ENCODE measurements at places on chromosomes 13 and 19. TPM values are rescaled to one million over a fixed set of nuclear protein-coding genes. Genes with fewer than 3 reads are reported as not detected.
A peak's percentile ranks its signal among the peaks of the same experiment; 100 is the strongest.

DNA sequence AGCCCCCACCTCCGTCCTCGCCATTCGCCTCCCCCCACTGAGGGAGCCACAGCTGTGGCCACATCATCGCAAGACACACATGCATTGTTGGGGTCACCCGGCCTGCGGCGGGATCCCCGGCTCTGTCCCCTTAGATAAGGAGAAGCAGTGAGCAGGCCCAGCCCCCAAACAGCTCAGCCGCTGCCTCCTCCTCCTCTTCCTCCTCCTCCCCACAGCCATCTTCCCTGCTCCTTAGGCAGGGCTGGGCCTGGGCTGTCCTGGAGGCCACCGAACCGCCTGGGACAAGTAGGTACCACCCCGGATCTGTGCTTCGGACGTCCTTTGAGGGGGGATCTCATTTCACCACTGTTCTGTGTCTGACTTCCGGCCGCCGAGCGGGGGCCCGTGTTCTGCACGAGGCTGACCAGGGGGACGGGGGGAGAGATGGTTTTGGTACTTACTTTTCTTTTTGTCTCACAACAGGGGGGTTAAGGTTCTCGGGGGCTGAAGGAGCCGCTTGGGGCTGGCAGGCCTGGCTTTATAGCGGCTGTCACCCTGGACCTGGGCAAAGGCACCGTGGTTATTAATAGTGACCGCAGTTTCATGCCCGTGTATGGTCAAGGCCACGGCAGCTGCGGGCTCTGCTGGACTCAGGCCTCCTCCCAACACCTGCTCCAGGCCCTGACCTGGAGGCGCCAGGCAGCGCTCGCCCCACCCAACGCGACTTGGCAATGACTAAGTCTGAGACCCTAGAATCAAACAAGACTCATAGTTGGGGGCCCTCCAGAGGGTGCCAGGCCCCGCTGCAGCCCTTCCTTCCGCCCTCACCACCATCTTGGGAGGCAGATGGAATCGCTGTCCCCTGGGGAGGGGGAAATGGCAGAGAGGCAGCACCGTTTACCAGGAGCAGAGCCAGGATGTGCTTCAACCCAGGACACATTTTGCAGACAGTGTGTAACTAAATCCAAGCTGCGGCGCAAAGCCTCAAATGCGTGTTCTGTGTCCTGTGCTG, 18.3 kb downstream of the NMRK2 start:
- H3K4me3 ChIP-seq = peak overlapping the region; percentile 4
- H3K27ac ChIP-seq = peak overlapping the region; percentile 84
- H3K4me1 ChIP-seq = peaks cover 71% of the 10 kb centered on the region

DNA sequence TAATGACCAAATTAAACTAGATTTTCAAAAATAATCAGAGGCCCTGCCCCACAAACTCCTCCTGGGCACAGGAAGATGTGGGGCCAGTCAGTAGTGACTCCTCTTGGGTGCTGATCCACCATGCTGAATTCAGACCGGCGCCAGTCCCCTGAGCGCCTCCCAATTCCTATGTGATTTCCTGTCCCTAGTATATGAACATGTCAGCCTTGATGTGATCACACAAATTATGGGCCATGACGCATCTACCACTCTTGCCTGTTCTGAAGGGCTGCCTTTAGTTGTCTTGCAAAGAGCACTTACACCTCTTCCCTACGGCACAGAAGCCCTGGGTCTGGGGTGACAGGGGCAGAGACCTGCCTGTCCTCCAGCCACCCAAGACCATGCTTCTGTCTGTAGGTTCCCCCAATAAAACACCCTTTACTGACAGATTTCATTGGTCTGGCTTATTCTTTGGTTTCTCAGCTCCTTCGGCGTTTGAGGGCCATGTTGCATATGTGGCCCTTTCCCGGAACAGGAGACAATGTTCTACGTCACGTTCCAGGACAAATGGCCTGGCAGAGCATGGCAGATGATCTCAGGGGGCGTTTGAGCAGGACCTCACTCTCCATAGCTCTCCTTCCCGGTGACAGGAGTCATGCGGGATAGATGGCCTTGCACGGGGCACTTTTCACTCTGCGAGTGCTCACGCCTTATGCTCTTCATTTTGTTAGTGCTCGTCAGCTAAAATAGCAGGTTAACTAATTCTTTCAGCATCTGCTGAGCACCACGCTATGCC, 5.6 kb upstream of the ATP11A start:
- no peaks in the 10 kb centered on the region for H3K4me1 ChIP-seq
- no peak overlapping the region for H3K27ac ChIP-seq
- H3K36me3 ChIP-seq = no peaks in the 10 kb centered on the region
- no peak overlapping the region for H3K4me3 ChIP-seq
- ATAC-seq = no peak

DNA sequence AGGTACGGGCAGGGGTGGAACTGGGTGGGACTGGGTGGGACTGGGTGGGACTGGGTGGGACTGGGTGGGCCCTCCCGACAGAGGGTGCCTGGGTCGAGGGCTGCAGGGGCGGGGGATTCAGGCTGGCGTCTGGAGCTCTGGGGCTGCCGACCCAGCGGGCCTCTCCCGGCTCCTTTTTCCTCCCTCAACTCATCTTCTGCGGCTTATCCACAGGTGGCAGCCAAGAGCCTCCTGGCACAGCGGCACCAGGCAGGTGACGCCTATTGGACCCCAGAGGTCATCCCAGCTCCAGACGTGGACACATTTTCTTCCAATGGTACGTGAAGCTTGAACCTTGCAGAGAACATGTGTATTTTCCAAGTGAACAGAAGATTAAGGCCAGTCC, 533 bp downstream of the ZNF544 start:
- no peak for ATAC-seq
- no peaks in the 10 kb centered on the region for H3K4me1 ChIP-seq
- H3K27me3 ChIP-seq = no peaks in the 10 kb centered on the region
- peak overlapping the region; percentile 77 for H3K4me3 ChIP-seq

GRCh38 chr13:41054212-41054877, 7.0 kb upstream of the WBP4 start:
- H3K4me3 ChIP-seq = no peak overlapping the region
- no peaks in the 10 kb centered on the region for H3K36me3 ChIP-seq
- H3K27me3 ChIP-seq = no peaks in the 10 kb centered on the region
- H3K4me1 ChIP-seq = peaks cover 7% of the 10 kb centered on the region
- H3K27ac ChIP-seq = no peak overlapping the region
- peak; percentile 22 for ATAC-seq

- no peaks in the 10 kb centered on the region for H3K27me3 ChIP-seq
- H3K27ac ChIP-seq = no peak overlapping the region
- no peak overlapping the region for H3K4me3 ChIP-seq
Observed at GRCh38 chr19:27885359-27885758, 1327.6 kb downstream of the UQCRFS1 start.

DNA sequence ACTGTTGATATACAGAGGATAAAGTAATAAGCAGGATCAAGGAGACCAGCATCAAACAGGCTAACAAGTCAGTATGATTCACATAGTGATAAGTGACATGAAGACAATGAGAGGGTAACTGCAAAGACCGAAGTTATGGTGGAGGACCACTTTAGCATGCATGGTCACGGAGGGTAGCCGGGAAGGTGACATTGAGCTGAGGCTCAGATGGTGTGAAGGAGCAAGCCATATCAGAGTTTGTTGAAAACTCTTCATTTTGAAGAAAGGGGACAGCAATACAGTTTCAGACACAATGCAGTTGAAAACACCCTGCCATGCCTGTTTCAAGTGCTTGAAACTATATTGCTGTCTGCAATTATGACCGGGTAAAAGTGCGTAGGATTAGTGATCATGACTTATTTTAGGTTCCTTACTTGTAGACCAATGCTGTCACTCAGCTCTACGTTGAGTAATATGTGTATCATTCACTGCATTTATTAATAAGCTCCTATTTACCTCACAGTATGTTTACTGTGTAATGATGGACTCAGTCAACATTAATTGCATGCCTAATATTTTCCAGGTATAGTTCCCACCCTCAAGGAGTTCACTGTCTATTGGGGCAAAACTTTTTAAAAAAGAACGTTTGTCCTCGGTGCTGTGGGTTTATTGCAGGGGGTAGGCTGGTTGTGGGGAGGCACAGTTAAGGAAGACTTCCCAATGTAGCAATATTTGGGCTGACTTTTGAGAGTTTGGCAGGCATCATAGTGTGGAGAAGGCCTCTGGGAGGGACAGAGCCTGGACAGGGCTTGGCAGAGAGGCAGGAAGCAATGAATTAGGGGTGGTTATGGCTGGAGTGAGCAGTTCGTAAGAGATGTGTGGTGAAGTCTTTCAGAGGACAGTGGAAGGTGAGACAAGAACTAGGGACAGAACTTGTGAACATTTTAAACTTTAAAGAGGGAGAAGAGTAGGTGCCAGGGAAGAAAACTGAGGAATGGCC, 3.2 kb downstream of the UBAC2 start:
- H3K4me1 ChIP-seq = peaks cover 38% of the 10 kb centered on the region
- no peaks in the 10 kb centered on the region for H3K27me3 ChIP-seq
- ATAC-seq = no peak
- no peak overlapping the region for H3K4me3 ChIP-seq

GRCh38 chr19:3175781-3176714, 2.5 kb upstream of the S1PR4 start:
- no peaks in the 10 kb centered on the region for H3K4me1 ChIP-seq
- H3K4me3 ChIP-seq = no peak overlapping the region
- H3K27ac ChIP-seq = no peak overlapping the region
- no peak for ATAC-seq
- H3K36me3 ChIP-seq = no peaks in the 10 kb centered on the region

DNA sequence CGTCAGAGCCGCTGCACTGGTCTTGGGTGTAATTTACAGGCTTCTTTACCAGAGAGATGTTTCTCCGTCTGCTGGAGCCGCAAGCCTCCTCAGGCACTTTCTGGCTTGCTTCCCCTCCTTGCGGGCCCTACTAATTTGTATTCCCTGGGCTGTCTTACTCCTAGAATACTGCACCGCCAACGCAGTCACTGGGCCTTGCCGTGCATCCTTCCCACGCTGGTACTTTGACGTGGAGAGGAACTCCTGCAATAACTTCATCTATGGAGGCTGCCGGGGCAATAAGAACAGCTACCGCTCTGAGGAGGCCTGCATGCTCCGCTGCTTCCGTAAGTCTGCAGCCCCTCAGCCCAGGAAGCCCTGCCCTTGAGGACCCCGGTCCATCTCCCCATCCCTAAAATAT, 14.1 kb upstream of the C19orf33 start:
- H3K27ac ChIP-seq = no peak overlapping the region
- no peaks in the 10 kb centered on the region for H3K36me3 ChIP-seq
- H3K4me3 ChIP-seq = no peak overlapping the region
- no peak for ATAC-seq

DNA sequence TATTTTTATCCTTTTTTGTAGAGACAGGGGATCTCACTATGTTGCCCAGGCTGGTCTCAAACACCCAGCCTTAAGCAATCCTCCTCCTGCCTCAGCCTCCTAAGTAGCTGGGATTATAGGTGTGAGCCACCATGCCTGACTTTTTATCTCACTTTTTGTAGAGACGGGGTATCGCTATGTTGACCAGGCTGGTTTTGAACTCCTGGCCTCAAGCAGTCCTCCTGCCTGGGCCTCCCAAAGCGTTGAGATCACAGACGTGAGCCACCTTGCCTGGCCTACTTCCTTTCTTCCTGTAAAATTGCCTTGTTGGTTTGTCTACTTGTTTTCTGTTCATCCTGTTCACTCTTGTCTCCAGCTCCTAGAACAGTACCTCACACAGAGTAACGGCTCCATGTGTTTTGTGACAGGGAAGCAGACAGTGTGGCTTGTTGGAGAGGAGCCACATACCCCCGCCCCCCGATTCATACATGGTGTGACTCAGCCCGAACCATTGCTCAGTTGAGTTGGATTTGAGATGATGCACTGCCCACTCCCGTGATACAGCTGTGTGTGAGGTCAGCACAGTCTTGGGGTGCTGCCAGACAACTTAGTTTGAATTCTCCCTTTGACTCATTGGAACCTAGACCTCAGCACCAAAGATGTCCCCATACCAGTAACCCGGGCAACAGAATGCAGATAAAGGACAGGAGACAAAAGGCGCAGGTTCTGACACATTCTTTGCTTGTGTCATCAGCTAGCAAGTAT, 34.2 kb downstream of the GPR42 start:
- ATAC-seq = no peak
- H3K4me1 ChIP-seq = no peaks in the 10 kb centered on the region
- H3K27me3 ChIP-seq = peaks cover 16% of the 10 kb centered on the region

Gene LRRC8E
- 0.32 TPM for total RNA-seq

Gene KL
- total RNA-seq = 6.6 TPM

Gene GNG7
- 15.6 TPM for total RNA-seq

Gene CBY2
- total RNA-seq = not detected

All from gastroesophageal sphincter (tissue), 4 donors.